Effector memory CD4-positive, alpha-beta T cell (primary cell): ENCODE measurements at places on chromosomes 3 and 15.

DNA sequence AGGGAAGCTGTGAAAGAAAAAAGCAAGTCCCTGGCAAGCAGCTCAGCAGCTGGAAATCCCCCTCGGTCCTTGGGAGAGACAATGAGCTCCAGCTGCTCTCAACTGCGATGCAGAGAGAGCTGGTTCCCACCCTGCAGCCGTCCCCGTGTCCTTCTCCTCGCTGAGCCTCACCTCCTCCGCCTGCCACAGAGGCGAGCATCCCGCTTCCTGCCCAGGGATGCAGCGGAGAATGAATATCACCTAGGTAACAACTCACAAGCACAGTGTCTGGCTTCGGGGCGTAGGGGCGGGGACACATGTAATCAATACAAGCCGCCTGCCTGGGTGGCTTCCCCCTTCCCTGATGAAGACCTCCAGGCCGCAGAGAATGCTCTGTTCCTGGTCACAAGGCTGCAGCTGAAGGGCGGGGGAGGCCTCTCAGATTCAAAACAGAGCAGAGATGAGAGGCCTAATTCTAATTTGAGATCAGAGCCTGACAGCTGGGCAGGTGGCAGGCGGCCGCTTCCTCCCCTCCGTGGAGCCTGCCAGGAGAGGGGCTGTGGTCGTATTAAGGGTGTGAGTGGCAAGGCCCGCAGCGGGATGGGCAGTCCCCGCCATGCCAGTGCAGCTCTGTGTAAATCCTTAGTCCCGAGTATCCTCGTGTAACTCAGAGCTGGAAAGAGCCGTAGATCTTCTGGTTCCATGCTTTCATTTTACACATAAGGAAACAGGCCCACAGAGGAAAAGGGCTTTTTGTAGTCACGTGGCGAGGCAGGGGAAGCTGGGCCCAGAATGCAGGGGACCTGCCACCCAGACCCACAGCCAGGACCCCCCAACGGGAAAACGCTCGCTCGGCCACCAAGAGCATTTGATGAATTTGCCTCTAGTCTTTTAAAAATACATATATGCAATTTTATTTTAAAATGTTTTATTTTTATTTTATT lies 24.3 kb downstream of the ZDHHC19 start:
- no peak for DNase-seq

- no peak for DNase-seq
Observed at GRCh38 chr15:42932833-42933515, 12.4 kb upstream of the TTBK2 start.

DNA sequence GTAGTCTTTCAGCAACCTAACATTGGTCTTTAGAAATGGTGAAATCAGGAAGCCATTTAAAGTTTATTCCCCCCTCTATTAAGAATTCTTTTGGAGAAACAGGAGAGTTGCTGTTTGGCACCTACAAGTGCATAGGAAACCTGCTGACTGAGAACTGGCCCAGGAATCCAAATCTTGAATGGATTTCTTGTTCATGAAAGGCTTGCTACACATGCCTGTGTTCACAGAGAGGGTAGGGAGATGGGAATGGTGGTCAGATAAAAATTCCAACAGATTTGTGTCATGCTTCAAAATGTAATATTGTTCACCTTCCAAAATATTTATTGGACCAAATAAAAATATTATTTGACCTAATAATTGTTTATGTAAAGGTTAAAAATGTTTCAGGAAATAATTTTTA lies 24.2 kb upstream of the ZPLD1 start:
- no peak for DNase-seq

DNA sequence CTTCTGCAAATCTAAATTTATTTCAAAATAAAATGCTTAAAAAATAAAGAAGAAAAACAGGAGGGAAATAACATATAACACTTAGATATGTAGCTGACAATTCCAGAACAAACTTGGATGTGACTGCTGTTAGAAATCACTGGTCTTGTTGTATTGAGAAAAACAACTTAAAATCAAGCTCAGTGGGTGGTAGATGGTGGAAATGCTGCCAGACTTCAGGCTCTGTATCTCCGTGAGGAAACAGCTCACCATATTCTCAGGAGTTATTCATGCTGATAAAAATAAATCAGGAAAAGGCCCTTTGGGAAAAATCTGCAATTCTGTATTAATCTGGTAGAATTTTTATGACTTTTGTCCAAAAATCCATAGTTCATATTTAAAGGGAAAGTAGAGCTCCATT lies 477.6 kb downstream of the RAP2B start:
- DNase-seq: no peak

DNA sequence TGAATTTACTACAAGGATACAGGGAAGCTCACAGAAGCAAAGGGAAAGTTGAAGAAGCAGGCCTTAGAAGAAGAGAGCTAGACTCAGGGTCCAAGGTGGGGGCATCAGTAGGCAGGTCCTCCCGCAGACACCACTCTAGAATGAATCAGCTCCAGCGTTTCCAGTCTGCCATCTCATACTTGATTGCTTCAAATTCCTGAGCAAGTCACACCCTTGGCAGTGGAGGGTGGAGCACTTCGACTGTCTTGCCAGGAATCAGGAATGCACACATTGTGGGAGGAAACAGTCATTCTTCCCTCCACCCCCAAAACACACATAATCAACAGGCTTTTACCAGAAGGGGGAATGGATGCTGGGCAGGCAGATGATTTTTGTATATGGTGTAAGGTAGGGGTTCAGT lies 78.5 kb downstream of the CHCHD6 start:
- DNase-seq: no peak

GRCh38 chr3:85180-85579 lies 111.4 kb upstream of the CHL1 start:
- DNase-seq: no peak

DNA sequence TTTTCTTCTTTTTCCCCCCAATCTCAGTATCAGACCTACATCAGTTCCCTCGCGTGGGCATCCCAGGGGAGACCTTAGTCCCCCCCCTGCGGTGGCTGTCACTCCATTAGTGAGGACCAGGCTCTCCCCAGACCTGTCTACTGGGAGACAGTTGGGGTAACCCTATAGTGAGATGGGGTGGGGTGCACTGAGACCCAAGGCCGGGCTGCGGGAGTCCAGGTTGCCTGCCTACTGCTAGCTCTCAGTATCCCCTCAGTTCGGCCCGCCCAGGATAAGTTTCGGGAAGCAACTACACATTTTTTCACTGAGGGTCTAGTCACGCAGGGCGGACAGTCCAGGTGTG lies 671 bp upstream of the DCUN1D1 start:
- DNase-seq: no peak

- DNase-seq: no peak
Observed at GRCh38 chr3:1717524-1717923, 381.1 kb upstream of the CNTN4 start.

GRCh38 chr3:184018424-184018973 lies 815 bp upstream of the ABCC5 start:
- DNase-seq: no peak

- no peak for DNase-seq
Observed at GRCh38 chr3:74904646-74905045, 290.2 kb upstream of the CNTN3 start.

GRCh38 chr3:59769127-59769750 lies 719.4 kb upstream of the CFAP20DC start:
- DNase-seq: no peak

- no peak for DNase-seq
Observed at GRCh38 chr15:86236356-86237110, 156.9 kb downstream of the AGBL1 start.

DNA sequence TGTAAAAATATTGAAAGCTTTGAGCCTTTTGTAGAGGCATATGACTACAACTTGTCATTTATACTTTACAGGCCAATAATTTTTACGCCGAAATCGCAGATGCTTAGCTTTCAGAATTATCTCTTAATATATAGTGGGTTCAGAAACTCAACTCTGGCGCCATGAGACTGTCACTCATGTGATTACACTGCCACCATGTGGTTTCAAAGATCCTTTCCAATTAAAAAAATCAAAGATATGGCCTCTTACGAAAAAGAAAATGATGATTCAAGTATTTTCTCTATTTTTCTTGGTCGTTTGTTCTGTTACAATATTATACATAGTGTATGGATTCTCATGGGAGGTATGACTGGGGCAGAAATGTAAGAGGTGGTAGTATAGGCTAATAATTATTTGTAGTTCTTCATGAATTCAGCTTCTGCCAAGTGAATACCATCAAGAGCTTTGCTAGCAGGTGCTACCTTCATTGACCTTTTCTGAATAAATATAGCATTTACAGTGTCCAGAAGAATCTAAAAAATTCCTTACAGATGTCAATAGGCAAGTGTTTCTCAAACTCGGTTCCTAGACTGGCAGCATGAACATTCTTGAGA lies 751.7 kb upstream of the GOLIM4 start:
- DNase-seq: no peak

- no peak for DNase-seq
Observed at GRCh38 chr3:53613125-53613524, 118.7 kb downstream of the CACNA1D start.

GRCh38 chr3:113274425-113275257 lies 63.3 kb downstream of the BOC start:
- DNase-seq: no peak

GRCh38 chr15:64138331-64138941 lies 13.1 kb upstream of the SNX22 start:
- DNase-seq: no peak

- DNase-seq: no peak
Observed at GRCh38 chr3:183541235-183541655, 14.3 kb downstream of the KLHL6 start.

DNA sequence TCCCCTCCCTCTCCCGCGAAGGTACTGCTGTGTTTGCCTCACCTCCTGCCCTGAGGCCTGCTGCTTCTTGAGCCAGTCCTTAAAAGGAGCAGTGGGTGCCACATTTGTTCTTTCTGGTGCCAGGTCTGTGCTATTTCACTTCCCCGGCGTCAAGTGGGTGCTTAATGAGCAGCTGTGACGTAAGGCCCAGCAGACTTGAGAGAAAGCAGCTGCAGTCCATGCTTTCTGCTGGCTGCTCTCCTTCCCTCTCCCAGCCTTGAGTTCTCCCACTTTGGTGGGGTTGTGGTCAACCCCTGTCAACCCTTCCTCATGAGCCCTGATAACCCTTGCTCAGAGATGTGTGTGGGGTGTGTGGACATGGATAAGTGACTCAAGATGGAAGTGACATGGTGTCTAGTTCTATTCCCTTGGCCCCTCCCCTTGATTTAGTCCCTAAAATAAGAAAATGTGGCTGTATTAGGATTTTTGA lies 6.9 kb downstream of the INAFM2 start:
- no peak for DNase-seq

GRCh38 chr3:172562871-172563865 lies 39.9 kb upstream of the TNFSF10 start:
- DNase-seq: no peak

DNA sequence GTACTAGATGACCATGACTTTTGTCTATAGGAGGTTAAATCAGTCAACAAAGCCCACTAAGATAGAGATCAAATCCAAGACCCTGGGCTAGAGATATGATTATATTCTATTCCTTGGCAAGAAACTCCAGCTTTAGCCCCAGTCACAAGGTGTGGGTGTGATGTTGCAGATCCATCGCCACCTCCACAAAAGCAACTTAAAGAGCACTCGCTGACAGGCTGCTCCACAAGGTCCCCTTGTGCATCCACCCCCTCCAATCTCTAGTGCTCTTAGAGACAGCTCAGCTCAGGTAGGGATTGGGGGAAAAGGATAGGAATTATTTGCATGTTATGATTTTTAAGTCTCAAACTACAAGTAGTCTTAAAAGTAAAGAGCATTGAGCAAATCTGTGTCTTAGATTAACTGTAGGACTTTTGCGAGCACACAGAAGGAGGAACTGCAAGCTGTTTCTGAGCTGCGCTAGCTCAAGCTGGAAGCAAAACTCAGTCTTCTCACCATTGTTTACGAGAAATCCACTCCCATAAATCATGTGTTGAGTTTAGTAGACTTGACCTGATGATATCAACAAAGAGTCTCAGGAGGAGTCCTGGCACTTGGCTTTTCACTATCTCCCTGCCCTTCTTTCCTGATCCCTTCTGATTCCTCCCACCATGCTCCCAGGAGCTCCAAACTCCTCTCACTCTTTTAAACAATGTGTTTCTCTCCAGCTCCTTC lies 177.6 kb downstream of the STAC start:
- DNase-seq: no peak

DNA sequence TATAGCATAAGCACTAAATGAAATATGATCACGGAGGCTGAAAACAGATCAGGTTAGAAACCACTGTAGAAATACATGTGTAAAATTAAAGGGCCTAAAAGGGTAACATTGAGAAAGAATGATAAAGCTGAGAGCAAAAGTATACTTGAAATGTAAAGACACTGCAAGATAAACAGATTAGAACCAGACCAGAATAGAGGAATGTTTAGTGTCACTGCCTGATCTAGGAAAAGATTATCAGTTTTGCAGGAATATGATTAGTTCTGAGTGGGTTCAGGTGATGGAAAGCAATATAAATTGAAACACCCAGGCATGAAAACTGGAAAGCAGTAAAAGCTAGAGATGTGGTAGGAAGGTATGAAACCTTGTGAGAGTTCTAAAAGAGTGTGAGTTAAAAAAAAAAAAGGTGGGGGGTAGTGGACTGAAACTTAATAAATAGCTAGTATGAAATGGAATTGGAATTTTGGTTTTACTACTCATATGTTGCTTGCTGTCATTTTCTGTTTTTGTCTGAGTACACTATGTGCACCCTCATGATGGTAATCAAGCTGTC lies 16.0 kb upstream of the C3orf38 start:
- no peak for DNase-seq

- no peak for DNase-seq
Observed at GRCh38 chr3:70813311-70813710, 500.9 kb upstream of the MDFIC2 start.

DNA sequence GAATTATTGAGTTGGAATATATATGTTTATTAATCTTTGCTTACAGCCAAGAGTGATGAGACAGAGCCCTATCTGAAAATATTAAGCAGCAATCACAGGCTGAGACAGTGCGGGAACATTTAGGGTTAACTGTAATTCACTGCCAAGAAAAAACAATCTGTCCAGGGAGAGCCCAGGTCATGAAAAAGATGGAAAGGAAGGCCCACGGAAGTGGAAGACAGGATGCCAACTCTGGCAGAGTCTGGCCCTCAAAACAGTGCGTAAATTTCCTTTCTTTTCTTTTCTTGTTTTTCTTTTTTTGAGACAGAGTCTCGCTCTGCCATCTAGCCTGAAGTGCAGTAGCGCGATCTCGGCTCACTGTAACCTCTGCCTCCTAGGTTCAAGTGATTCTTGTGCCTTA lies 67.6 kb downstream of the SUMF1 start:
- no peak for DNase-seq

GRCh38 chr3:185561374-185561943 lies 9.1 kb upstream of the LIPH start:
- DNase-seq: no peak

GRCh38 chr3:109050591-109051167 lies 67.3 kb downstream of the MORC1 start:
- no peak for DNase-seq

DNA sequence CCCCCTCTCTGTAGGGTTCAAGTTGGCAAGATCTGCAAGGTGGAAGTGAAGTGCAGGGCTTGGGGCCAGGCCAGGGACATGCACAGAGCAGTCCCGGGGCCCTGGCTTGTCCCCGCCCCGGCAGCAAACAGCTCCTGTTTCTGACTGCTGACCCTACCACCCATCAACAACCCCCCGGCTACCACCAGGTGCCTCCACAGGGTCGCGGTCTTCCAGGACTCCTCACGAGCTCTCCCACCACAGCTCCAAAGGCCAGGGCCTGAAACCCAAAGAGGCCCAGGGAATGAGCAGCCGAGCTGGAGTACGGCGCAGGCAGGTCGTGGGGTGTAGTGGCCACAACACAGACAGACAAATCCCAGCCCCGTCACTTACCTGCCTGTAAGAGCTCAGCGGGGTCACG lies 121.3 kb upstream of the SMAD3 start:
- no peak for DNase-seq
